ENCODE measurements at places on chromosomes 13 and 19.
A peak's percentile ranks its signal among the peaks of the same experiment; 100 is the strongest.

GRCh38 chr19:45515807-45516401 is 8.6 kb downstream of the VASP start:
- DNase-seq: no peak

GRCh38 chr19:5434351-5434917 is 20.8 kb upstream of the ZNRF4 start:
- no peak for DNase-seq

DNA sequence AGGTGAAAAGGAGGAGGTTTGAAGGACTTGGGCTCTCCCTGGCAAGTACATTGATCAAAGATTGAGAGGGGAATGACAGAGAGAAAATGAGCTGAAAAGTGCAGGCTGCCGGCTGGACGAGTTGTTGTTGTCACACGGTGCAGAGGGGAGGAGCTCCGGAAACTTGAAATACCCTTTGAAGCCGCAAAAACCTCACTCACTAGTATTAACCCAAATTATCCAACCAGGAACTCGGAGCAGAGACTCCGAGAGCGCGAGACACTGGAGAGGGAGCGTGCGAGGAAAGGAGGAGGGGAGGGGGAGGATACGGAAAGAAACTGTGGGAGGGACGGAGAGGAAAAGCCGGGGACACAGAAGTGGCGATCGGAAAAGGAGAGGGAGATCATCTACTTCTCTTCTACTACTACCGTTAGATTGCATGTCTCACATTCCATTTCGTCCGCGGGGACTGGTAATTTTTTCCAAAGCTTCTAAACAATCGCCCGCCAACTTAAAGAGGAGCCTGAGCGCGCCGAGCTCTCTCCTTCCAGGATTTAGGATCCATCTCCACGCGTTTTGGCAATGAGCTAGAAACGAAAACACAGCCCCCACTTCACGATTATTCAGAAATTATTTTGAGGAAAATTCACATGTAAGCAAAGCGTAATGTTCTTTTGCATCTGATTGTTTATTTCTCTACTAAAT is at the start of gene DACH1:
TSS of gene DACH1 (minus strand) at position 74 of the 684 bp plus-strand sequence.
- peak; percentile 66 for DNase-seq

DNA sequence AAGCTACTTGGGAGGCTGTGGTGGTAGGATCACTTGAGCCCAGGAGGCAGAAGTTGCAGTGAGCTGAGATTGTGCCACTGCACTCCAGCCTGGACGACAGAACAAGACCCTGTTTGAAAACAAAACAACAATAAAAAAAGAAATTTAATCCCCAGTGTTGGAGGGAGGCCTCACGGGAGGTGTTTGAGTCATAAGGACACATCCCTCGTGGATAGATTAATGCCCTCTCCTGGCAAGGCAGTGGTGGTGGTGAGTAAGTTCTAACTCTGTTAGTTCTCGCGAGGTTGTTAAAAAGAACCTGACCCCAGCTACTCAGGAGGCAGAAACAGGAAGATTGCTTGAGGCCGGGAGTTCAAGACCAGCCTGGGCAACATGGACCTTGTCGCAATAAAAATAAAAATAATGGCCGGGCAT is 27.6 kb upstream of the SIN3B start:
- no peak for DNase-seq

- DNase-seq: peak; percentile 88
Measured at GRCh38 chr19:40687525-40688016, 2.9 kb downstream of the NUMBL start.

DNA sequence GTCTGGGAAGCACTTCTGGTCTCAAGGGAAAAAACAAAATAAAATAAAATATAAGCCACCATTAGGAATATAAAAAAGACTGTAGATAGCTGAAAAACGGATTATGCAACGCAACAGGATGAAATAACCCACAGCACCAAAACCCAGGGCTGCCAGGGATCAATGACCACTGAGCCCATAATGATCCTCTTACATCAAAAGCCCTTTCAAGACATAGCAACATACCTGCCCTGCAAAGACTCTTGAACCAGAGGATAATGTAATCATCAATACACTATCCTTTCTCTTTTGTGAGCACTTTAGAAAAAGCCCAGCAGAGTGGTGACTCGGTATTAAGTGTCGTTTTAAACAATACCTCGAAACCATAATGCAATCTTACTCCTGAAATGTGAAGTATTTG is 235.0 kb upstream of the SOX21 start:
- no peak for DNase-seq

- no peak for DNase-seq
Measured at GRCh38 chr19:16112778-16113177, 1.1 kb downstream of the RAB8A start.

DNA sequence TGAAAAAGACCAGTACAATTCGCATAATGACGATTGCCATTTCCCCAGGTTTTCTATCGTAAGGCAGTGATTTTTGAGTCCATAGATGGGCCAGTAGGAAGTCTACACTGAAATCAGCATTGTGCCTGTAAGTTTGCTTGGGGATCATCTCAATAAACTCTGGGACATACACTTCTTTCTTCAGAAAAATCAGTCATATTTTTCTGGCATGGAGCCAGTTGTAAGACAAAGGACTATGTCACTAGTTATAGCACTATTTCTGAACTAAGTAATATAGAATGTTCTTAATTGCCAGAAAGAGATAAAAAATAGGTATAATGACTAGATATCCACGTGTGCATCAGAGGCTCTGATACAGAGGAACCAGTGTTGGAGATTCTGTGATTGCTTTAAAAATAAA is 243.5 kb downstream of the LMO7 start:
- no peak for DNase-seq

DNA sequence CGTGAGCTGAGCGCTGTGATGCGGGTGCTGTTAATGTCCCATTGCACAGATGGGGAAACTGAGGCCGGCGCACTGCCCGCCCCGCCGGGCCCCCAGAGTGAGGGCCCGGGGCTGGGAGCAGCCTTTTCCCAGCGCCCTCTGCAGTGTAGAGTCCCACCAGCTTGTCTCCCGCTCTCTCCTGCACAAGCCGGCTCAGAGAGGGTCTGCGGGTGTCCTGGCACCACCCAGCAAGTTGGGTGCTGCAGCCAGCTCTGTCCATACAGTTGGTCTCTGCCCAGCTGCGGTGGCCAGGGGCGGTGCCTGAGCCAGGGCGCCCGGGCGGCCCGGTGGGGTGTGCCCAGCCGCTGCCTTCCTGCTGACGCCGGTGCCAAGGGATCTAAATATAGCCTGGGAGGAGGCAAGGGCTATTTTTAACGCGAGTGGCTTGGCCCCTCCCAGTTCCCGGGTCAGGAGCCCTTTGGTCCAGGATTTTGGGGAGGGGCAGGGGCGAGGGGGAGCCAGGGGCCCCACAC is 19.3 kb downstream of the GADD45B start:
- DNase-seq: peak; percentile 85

GRCh38 chr13:33175991-33176390 is 109.6 kb downstream of the STARD13 start:
- DNase-seq: no peak

Data from muscle of back (tissue), 13 donors.